Calu3 (cell line): ENCODE measurements at places on chromosomes 2 and 18. TPM values are rescaled to one million over a fixed set of nuclear protein-coding genes. Genes with fewer than 3 reads are reported as not detected.

- DNase-seq, result no peak
Measured at GRCh38 chr2:222747526-222748160, 76.2 kb downstream of the MOGAT1 start.

DNA sequence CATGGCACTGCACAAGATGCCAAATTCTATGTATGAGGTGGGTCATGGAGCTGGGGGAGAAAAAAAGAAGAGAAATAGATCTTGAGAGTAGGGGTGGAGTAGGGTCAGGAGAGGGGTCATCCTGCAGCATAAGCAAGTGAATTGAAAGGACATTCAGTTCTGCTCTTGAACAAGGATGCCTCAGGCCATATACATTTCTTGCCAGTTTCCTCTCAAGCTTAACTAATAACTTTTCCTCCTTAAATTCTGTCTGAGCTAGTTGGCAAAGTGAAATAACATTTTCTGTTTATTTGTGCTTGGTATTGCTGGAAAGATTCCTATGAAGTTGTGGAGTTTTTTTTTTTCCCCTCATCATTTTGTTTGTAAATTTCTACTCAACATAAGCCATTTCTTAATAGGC lies 99.0 kb upstream of the LTBP1 start:
- no peak for DNase-seq

- no peak for DNase-seq
Measured at GRCh38 chr18:50458366-50458765, 83.5 kb downstream of the SKA1 start.

DNA sequence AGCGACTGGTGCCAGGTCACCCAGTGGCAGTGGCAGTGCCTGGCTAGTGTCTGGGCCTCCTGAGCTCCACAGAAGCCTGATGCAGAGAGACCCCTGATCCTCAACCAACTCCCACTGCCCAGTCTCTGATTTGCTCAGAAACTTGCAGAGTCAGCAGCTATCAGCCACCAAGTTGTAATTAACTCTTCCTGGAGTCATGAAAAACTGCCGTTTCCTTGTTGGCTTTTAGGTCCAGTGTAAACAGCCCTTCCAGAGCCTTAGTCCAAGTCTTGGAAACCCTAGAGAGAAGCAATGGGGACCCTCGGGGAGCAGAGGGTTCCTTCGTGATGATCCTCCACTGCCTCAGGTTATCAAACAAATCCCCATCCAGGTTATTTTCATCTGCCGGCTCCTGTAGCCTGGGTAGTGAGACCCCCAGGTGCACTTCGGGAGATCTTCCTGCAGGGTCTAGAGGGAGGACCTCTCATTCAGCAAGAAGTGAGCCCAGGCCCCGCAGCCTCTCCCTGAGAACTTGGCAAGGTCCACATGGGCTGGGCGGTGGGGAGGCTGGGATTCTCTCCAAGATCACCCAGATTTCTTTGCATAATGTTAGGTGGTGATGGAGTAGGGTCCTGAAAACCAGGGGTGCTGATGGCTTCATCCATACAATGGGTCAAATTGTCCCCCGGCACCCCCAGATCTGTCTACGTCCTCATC lies 137.7 kb upstream of the HDAC4 start:
- no peak for DNase-seq

GRCh38 chr2:159091381-159091780 lies 122.9 kb downstream of the TANC1 start:
- DNase-seq, result no peak

- no peak for DNase-seq
Measured at GRCh38 chr18:38496222-38496793, 930.7 kb upstream of the CELF4 start.

DNA sequence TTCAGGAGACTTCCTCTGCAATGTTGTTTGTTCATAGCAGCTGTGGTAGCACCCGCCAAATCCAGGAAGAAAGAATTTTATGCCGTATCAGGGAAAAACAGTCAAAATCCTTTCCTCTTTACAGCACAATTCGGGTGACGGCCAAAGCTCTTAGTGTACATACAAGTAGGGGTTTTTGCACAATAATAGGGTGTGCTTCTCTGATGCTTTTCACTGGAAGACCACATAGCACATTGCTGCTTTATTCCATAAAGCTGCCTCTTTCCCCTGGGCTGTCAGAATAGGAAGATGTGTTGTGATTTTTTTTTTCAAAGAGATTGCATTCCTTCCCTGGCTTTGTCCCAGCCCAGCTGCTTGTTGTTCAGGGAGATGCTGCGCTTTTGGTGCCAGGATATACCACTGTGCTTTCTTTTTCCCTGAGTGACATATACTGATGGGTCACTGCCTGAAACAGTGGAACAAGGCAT lies 27.2 kb upstream of the LANCL1 start:
- DNase-seq, result no peak

DNA sequence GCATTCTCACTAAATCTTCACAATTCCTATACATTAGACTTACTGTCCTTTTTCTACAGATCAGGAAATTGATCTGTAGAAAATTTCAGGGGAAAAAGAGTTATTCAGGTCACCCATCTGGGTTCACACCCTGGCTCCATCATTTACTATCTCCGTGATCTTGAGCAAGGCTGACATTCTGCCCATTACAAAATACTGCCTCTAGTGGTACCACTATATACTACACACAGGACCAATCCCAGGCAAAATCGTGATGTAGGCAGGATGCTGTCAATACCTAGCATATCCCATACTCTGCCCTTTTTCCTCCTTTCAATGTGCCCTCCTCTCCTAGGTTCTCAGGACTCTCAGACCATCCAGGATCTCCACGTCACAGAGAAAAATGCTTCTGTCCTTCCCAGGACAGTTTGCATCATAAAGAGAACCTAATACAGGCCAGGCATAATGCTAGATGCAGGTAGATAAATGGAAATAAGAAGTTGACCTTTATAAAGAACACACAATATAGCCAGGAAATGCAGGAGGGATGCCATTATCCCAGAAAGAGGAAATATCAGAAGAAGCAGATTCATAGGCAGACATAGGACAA lies 101.9 kb downstream of the CDH20 start:
- peak; percentile 23 for DNase-seq

DNA sequence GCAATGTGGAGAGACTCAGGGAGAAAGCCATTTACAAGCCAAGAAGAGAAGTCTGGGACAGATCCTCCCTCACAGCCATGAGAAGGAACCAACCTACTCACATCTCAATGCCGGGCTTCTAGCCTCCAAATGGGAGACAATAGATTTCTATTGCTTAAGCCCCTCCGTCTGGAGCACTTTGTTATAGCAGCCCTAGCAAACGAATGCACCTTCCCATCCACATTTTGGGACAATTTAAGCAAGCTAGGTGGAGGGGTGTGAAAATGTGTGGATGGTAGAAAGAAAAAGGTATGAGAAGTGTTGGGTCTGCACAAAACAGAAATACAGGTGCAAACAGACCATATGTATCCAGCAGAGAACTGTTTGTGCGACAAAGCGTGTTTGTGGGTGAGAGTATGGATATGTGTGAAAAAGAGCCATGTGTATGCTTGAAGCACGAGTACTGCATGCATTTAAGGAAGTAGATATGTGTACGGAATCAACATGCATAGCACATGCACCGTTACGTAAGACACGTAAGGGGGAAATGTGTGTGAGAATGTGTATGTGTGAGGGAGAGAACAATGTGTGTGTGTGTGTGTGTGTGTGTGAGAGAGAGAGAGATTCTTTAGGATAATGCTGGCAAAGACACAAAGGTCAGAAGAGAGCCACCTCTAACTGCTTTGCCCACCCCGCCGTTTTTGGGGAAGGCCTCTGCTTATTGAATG lies 13.1 kb upstream of the E2F6 start:
- DNase-seq, result no peak

DNA sequence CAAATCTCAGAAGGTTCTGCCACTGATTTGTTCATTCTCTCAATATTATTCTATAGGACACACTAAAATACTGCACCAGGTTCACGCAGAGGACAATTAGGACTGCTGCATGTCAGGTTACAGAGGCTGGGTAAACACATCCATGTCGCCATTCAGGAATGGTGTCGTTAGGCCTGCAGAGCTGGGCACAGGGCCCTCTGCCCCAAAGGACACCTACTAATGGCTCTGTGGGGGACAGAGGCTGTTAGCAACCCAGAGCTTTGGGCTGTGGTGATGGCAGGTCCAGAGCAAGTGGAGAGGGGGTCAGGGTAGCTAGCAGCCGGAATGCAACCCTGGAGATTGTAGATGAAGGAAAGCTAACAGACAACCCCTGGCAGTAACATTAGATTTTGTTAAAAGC lies 115.9 kb downstream of the TTC32 start:
- DNase-seq, result no peak

GRCh38 chr2:14632133-14632936 lies at the start of gene LRATD1:
LRATD1 (plus strand) TSS chr2:14632717; CDS start chr2:14633980, 1,263 bp downstream.
- DNase-seq, result peak; percentile 94

GRCh38 chr2:122955776-122956175 lies 1069.3 kb upstream of the CNTNAP5 start:
- no peak for DNase-seq

DNA sequence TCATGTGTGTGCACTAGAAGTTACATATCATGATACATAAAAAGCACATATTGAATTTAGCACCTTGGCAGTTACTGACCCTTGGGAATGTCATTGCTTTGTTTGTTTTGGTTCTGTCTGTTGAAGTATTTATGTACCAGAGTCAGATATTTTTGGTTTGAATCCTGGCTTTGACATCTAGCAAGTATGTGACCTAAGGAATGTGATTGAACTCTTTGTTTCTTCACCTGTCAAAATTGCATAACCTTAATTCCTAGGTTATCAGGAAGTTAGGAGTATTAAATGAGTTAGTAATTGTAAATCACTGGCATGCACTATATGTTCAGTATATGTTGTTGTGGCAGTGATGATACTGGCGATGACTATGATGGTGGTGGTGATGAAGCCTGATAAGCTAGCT lies 1003.5 kb upstream of the NRXN1 start:
- no peak for DNase-seq

GRCh38 chr2:218644721-218645120 lies 14.7 kb downstream of the ZNF142 start:
- no peak for DNase-seq

- DNase-seq, result no peak
Measured at GRCh38 chr2:86793752-86794151, 3.0 kb upstream of the CD8A start.

- DNase-seq, result peak; percentile 30
Measured at GRCh38 chr2:131156452-131157149, 51.5 kb downstream of the PLEKHB2 start.

- no peak for DNase-seq
Measured at GRCh38 chr2:138898855-138899254, 118.7 kb upstream of the NXPH2 start.

GRCh38 chr2:97714084-97714949 lies 941 bp downstream of the ZAP70 start:
- DNase-seq, result no peak

DNA sequence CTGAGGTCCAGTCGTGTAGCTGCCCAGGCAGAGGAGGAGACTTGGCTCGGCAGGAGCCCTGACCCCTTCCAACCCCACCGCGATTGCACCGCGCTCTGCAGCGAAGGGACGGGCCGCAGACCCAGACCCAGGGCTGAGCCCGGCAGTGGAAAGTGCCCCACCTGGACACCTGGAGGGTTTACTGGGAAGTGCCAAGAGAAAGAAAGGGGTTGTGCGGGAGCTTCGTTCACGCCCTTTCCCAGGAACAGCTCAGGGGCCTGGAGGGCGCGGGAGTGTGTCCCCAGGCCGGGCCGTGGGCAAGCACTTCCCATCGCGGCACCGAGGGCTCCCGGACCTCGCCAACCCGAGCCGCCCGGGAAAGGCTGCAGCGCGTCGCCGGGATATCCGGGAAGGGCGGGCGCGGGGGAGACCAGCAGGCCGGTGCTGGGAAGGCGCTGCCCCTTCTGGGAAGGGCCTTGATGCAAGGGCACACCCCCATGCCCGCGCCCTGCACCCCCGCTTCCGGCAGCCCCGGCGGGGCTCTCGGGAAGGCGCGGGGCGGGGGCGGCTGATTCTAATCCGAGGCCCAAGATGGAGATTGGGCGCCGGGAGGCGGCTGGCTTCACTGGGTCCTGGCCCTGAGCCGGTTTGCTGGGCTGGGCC lies 36.1 kb upstream of the MRPL33 start:
- peak; percentile 81 for DNase-seq

DNA sequence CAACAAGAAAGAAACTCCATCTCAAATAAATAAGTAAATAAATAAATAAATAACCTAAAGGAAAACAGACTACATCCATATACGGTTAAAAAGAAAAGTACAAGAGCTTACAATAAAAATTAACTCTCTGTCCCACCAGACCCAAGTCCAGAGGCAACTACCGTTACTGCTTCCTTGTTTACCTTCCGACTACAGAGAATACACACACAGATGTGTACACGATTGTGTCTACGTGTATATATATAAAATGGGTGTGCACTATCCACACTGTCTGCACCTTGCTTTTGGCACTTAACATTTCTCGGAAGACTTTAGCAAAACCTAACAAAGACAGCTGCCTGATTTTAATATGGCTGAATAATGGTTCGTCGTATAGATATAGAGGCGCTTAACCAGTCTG lies 69.9 kb downstream of the ACTR2 start:
- DNase-seq, result no peak

- DNase-seq, result no peak
Measured at GRCh38 chr2:192953116-192953515, 758.4 kb upstream of the TMEFF2 start.

DNA sequence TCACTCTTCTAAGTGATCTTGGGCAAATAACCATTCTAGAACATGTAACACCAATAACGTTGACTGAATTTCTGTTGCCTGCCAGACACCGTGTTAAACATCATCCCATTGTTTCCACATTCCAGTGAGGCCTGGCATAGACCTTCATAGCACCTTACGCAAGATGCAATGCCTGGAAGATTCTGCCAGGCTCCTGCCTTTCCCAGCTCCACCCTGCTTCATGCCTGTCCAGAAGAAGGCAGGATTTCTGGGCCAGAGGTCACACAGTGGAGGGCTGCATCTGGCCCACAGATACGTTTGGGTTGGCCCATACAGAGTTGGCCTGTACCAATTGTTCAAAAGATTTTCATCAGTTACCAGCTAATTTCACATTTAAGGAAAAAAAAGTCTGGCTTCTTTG lies 46.3 kb downstream of the EN1 start:
- DNase-seq, result no peak

The STARD6 gene
- total RNA-seq, result not detected in 2 replicates

The UGT1A5 gene
- 7.1 and 7.3 TPM in 2 replicates for total RNA-seq

The C1GALT1C1L gene
- total RNA-seq, result 1.3 and 1.5 TPM in 2 replicates

The UGT1A3 gene
- total RNA-seq, result 5.9 and 6.0 TPM in 2 replicates

The SANBR gene
- total RNA-seq, result 11.5 and 16.3 TPM in 2 replicates

The IGFBP2 gene
- 164 and 175 TPM in 2 replicates for total RNA-seq

The DUSP19 gene
- total RNA-seq, result 1.6 and 2.7 TPM in 2 replicates
